Cardiac fibroblast (primary cell): ENCODE measurements at places on chromosomes 5 and 9.
A peak's percentile ranks its signal among the peaks of the same experiment; 100 is the strongest.

DNA sequence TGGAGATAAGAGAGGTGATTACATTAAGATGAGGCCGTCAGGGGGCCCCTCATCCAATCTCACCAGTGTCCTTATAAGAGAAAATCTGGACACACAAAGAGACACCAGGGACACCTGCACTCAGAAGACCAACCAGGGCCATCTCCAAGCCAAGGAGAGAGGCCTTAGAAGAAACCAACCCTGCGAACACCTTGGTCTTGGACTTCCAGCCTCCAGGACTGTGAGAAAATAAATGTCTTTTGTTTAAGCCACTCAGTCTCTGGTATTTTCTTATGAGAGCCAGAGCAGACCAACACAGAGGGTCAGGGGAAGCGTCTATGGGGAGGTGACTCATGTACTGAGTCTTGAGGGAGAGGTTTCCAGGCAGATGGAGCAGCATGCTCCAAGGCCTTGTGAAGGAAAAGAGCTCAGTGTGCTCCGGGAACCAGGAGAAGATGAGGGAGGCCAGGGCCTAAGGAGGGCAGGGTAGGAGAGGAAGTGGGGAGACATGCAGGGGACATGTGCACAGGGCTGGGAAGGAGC is 5.4 kb downstream of the PHYKPL start:
- DNase-seq = no peak

GRCh38 chr5:137688210-137688840 is 47.6 kb downstream of the KLHL3 start:
- DNase-seq = peak; percentile 5

DNA sequence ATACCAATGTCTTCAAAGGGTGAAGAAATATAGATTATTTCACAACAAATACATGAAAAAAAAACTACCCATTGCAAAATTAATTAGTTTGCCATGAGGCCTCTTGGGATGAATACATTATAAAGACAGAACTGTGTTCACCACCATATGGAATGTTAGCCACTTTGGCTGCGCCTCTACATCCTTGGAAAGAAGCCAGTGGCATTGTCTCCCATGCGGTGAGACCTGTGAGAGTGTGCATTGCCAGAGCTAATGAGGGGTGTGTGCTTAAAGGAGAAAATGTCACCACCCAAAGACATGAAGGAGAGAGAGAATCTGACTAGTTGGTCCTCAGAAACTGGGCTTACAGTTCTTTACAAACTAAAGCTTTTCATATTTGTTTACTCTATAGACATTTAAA is 110.6 kb downstream of the PLPPR1 start:
- no peak for DNase-seq

GRCh38 chr5:94992325-94992724 is 292.6 kb downstream of the MCTP1 start:
- no peak for DNase-seq

DNA sequence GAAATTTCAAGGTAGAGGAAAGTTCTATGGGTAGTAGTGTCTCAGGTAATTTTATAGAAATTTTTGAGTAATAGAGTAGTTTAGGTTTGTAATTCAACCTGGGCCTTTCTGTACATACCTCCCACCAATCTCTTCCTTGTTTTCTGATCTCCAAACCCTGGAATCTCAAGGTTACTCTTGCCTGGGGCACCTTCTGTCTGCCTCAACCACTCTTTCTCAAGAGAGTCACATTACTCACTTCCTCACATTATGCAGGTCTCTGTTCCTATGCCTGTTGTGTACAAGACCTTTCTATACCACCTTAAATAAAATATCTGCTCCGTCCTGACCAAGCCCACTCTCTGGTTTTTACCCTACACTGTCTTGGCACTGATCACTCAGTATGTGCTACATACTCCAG is 412.6 kb upstream of the CTNND2 start:
- no peak for DNase-seq

DNA sequence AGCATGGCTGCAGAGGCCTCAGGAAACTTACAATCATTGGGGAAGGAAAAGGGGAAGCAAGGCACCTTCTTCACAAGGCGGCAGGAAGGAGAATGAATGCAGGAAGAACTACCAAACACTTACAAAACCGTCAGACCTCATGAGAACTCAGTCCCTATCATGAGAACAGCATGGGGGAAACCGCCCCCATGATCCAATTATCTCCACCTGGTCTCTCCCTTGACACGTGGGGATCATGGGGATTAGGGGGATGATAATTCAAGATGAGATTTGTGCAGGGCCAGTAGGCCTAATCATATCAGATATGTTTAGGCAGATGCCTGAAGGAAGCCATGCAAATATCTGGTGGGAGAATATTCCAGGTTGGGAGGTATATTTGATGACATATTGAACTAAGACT is 1176.4 kb upstream of the CDH18 start:
- no peak for DNase-seq
